Stimulated activated CD4-positive, alpha-beta T cell treated with anti-CD3 and anti-CD28 coated beads, Interleukin-1b, Interleukin-23, amount 100 ng/mL, for 24 hours (primary cell): ENCODE measurements at places on chromosomes 16 and 17.

GRCh38 chr16:2715519-2715918 is 4.5 kb downstream of the PRSS27 start:
- DNase-seq, result peak; percentile 59

- no peak for DNase-seq
These were observed 73.7 kb downstream of the NETO2 start for GRCh38 chr16:47069841-47070584.

GRCh38 chr17:38403491-38403890 is 24.8 kb upstream of the ARHGAP23 start:
- no peak for DNase-seq

DNA sequence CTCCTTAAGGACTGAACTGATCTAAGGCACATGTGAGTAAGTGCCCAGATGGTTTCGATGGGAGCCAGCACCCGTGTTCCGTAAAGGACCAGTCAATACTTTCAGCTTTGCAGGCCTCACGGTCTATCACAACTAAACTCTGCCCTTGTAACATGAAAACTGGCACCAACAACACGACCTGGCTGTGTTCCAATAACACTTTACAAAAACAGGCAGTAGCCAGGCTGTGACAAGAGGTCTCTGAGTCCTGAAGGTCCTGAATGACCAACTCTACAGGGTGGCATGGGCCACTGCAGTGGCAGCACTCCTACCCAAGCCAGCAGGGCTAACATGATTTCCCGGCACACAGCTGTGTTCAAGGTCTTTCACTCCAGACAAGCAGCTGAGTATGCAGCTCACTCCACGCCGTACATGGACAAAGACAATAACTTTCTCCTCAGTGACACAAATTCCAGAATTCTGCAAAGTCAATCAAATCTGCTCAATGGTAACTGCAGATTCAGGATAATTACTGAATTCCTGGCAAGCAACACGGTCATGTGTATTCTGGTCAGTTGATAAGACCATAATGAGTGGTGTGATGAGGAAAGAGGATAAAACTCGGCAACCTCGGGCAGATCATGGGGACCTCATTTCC is 15.3 kb downstream of the NPLOC4 start:
- DNase-seq, result no peak

GRCh38 chr17:10224582-10225195 is 26.3 kb upstream of the GAS7 start:
- DNase-seq, result no peak

DNA sequence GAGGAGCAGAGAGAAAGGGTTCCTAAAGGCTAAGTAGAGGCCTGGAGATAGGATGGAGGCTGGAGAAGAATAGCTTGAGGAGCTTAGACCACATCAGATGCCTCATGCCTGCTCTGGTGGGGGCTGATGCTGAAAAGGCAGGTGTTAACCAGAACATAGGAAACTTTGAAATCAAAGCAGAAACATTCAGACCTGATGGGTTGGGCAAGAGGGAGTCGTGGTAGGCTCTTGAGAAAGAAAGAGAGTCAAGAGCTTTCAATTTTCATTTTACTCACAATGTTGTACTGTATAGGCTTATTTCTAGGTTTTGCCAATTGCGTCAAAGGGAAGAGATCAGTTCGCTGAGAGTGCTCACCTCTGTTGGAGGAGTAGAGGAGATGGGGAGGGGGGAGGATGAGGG is 406.6 kb upstream of the SALL1 start:
- DNase-seq, result no peak

DNA sequence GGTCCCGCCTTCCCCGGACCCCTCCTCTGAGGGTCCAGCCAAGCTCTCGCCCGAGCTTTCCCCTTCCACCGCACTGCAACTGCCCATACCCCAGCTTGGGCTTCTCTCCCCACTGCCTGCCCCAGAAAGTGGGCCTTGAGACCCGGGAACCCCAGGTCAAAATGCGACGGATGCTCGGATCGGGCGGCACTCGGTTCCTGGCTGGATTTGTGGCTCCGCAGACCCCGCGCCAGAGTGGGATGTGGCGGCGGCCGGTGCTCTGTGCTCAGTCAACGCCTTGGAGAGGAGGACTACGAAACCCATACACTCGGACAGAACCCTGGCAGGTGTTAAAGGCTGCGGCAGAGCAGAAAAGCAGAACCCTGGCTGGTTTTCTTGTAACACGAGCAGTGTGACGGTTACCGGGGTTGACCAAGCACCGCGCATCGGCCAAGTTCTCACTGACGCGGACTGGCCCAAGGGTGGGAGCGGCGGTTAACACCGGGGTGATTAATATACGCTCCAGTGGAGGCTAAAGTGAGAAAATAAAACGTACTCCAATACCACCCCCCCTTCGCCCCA is 885 bp upstream of the SLFN13 start:
- DNase-seq, result no peak

- no peak for DNase-seq
These were observed 216.9 kb upstream of the GSE1 start for GRCh38 chr16:85395913-85396878.

- DNase-seq, result no peak
These were observed 20.0 kb upstream of the KIF19 start for GRCh38 chr17:74305865-74306654.

GRCh38 chr16:9176547-9177418 is 85.3 kb downstream of the HAPSTR1 start:
- no peak for DNase-seq

DNA sequence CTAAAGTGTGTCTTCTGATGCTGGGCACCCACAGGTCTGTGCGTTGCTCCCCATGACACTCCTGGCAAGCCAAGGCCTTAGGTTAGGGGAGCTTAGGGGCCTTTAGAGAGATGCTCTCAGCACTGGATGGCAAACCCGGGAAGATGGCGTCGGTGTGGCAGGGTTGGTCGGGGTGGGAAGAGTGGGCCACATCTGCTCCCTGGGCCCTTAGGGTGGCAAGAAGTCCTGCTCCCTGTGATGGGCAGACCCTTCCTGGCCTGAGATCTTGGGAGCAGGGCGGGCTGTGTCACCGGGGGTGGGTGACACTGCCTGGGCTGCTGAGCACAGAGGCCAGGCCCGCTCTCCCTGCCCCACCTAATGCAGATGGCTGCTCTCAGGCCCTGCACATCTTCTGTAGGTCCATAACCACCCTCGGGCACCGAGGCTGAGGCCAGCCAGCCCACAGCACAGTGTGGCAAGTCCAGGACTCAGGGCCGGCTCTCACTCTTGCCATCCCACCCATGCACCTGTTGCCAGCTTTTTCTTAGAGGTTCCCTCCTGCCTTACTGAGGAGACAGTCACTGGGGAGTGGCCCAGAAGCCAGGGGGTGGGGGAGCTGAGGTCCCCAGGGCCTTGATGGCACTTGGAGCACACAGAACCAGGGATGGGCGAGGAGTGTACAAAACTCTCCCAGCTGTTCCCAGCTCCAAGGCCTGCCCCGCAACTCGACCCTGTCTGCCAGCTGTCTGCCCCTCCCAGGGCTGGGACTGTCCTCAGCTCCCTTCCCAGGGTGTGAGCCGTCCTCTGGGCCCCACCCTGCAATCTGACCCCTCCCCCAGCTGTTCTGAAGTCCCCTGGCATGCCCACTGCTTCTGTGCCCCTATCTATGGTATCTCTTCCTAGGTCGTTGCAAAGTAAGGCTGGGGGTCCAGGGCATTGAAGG is 4.4 kb upstream of the MTSS2 start:
- DNase-seq, result no peak

DNA sequence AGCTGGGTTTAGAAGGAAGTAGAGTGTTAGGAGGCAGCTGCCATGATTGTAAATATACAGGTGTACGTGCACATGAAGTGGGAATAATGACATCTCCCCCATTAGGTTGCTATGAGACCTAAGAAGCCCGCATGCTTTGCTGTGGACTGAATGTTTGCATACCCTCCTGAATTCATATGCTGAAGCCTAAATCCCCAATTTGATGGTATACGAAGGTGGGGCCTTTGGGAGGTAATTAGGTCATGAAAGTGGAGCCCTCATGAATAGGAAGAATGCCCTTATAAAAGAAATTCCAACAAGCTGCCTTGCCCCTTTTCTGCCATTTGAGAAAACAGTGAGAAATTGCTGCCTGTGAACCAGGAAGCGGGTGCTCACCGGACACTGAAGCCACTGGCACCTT is 44.0 kb downstream of the CCDC182 start:
- DNase-seq, result no peak
